D341Med (cell line): ENCODE measurements at places on chromosomes 5 and 9.

DNA sequence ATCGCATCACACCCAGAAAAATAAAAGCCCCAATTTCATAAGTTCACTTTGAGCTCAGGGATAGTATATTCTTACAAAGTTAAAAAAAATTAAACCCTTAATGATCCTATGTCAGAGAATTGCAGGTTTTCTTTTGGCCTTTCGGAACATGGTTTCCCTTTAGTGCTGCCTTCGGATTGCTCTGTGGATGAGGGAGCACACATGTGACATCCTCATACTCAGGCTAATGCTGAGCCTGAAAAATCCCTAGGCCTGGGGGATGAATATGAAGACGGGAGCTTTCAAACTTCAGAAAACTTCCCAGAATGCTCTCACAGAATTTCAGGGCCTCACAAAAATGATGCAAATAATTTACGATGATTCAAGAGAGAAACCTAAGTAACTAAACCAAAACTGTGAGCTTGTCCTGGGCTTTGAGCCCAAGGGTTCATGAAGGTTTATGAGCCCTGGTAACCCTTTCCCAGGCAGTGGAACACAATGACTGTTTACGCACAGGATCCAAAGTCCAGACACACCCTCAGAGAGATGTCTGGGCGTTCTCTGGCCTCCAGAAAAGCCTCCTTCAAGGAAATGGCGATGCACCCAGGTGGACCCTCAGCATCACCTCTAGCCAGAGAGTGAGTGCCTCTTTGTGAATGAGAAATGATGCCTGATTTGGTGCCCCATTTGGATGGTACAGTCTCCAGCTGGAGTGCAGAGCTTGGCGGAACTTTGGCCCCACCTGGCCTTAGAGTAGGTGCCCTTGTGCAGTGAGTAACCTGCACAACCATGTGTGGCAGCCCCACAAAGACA, 145.4 kb downstream of the ENTREP1 start:
- no peak for DNase-seq

DNA sequence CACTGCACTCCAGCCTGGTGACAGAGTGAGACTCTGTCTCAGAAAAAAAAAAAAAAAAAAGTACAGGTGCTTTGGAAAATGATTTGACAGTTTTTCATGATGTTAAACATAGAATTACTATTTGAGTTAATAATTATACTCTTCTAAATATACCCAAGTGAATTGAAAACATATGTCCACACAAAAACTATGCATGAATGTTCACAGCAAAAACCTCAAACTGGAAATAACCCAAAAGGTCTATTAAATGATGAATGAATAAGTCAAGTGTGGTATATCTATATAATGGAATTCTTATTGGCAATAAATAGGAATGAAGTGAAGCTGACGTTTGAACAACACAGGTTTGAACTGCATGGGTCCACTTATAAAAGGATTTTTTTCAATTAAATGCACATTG, 207.2 kb upstream of the DAB2 start:
- no peak for DNase-seq

GRCh38 chr9:87556821-87557220, 59.2 kb downstream of the DAPK1 start:
- DNase-seq: no peak

DNA sequence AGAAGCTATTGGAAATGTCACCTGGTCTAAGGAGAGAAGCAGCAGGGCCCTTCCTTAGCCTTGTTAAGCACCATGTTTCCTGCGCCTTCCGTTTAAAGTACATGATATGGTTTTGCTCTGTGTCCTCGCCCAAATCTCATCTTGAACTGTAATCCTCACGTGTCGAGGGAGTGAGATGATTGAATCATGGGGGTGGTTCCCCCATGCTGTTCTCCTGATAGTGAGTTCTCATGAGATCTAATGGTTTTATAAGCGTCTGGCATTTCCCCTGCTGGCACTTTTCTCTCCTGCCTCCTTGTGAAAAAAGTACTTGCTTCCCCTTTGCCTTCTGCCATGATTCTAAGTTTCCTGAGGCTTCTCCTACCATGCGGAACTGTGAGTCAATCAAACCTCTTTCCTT, 49.7 kb downstream of the PRDM6 start:
- no peak for DNase-seq
